H9 (cell line): ENCODE measurements at places on chromosomes 11 and 22. TPM values are rescaled to one million over a fixed set of nuclear protein-coding genes. Genes with fewer than 3 reads are reported as not detected.

DNA sequence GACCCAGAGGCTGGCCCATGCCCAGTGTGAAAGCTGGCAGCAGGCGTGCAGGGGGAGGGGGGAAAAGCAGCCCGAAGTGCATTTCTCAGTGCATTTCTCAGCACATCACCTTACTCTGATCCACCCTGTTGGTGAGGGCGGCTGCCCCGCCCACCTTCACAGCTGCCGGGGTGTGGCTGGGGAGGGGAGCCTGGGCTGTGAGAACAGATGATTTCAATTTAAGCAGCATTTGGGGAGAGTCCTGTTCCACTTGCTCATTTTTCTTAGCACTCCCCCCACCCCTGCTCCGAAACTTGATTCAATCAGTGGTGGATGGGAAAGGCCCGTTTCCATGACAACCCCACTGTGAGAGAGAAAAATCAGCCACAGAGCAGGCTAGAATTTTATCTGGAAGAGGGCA lies 84.8 kb downstream of the SNX19 start:
- DNase-seq: no peak

DNA sequence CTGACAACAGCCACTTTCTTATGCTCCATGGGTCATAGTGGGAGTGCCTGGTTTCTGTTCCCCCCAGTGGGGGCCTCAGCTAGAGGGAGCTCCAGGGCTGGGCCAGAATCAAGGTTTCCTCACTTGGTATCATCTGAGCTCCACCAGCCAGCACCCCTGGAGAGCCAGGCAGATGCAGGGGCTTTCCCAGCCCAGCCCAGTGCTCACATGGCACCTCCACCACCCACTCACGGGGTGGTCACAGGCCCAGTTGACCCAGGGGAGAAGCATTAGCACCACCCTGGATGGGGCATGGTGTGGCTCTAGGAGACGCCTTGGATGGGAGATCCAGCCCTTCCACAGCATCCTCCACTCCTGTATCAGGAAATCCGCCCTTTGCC lies 24.1 kb upstream of the WNT7B start:
- no peak for DNase-seq

DNA sequence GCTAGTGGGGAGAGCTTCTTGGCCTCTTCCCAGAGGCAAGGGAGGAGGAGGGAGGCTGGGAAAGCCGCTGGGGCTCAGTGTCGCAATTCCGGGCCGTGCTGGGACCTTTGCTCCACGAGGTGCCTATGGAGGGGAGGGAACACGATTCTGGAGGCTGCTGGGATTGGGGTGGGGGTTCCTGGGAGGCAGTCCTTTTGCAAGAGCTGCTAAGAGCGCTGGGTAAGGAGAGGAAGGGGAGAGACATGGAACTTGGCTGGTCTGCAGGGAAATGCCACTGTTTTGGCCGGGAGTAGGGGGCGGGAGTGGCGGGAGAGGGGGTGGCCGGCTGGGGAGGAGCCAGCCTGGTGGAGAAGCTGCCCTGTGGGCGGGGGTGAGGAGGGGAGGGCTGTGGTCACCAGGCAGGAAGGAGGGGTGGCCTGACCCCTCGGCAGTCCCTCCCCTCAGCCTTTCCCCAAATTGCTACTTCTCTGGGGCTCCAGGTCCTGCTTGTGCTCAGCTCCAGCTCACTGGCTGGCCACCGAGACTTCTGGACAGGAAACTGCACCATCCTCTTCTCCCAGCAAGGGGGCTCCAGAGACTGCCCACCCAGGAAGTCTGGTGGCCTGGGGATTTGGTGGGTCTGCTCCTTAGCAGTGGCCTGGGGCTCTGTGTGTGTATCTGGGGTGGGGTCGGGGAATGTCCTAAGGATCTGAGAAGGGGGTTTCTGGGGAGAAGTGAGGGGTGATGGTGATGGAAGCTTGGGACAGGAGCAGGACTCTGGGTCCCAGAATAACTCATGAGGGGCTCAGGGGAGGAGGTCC lies at the start of gene NR1H3:
NR1H3 (plus strand) TSS at position 480 of the 800 bp plus-strand sequence. CDS start 1,221 bp downstream, outside the sequence.
- peak; percentile 92 for DNase-seq

- DNase-seq: peak; percentile 60
Measured at GRCh38 chr22:18968011-18968749, 32.1 kb upstream of the PRODH start.

GRCh38 chr22:19820880-19821522 lies 33.7 kb downstream of the GNB1L start:
- DNase-seq: peak; percentile 39

GRCh38 chr22:30856741-30857502 lies 111.7 kb downstream of the MORC2 start:
- no peak for DNase-seq

DNA sequence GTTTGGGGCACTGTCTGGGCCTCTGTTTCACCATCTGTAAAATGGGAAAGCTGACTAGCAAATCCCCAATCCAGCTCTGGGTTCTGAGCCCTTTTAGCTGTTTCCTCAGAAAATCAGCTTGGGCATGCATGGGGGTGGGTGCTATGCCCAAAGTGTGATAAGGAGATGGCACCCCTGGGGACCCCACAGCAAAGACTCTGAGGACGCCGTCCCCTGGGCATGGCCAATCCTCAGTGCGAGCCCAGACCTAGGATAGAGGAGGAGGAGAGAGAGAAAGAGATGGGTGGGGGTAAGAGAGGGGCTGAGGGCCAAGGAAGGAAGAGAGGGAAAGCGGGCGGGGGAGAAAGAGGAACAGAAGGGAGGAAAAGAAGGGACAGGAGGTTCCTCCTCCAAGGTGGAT lies 31.8 kb downstream of the TPBGL start:
- DNase-seq: no peak

GRCh38 chr22:46030231-46030880 lies 53.4 kb upstream of the WNT7B start:
- DNase-seq: no peak

- DNase-seq: no peak
Measured at GRCh38 chr11:102719620-102720277, 5.0 kb downstream of the MMP8 start.

DNA sequence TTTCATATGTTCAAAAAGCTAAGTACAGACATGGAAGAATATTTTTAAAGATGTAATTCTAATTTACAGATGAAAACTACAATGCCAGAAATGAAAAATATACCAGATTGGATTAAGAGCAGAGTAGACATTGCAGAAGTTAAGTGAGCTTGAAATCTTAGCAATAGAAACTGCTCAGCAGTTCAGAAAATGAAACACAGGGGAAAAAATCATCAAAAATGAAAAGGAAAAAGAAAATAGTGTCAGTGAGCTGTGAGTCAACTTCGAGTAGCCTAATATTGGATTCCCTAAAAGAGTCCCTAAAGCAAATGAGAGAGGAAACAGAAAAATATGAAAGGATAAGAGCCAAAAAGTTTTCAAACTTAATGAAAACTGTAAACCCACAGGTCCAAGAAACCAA lies 25.8 kb upstream of the IL10RA start:
- DNase-seq: no peak

DNA sequence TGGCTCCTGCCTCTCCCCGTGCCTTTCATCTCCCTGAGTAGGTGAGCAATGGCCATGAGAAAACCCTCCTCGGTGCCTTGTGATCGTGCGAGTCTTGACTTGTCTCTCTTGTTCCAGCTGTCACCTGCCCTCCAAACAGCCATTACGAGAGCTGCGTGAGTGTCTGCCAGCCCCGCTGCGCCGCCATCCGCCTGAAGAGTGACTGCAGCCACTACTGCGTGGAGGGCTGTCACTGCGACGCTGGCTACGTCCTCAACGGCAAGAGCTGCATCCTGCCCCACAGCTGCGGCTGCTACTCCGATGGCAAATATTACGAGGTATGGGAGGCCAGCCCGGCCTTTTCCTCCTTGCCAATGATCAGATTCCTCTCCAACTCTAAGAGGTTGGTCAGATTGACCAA lies 51.7 kb downstream of the TECTA start:
- DNase-seq: no peak

DNA sequence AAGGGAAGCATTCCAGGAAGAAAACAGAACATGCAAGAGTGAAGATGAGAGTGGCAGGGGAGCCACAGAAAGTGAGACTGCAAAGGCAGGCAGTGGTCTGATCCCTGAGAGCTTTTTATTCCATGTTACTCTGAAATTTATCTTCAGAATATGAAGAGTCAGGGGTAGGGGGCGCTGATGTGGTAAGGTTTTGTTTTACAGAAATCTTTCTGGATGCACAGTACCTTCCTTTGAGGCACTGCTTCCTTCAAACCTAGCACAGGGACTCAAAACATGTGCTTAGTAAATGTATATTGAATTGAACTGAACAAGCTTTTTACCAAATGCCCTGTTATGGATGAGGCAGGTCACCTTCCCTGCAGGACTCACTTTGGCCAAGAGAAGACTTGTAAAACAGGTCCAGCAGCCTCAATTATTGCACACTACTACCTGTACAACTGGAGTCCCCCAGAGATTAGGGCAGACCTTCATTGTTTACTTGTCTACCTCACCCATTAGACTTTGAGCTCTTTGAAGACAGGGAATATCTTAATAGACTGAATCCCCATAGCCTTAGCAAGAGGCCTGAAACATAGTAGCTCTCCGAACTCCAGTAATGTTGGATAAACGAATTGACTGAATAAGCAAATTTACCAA lies 2.2 kb downstream of the PAK1 start:
- DNase-seq: no peak

- DNase-seq: no peak
Measured at GRCh38 chr11:95545116-95545875, 244.3 kb downstream of the FAM76B start.

GRCh38 chr22:49956418-49956770 lies 4.2 kb upstream of the PIM3 start:
- DNase-seq: no peak

- no peak for DNase-seq
Measured at GRCh38 chr11:112334381-112334780, 73.7 kb upstream of the PLET1 start.

Gene CECR2
- 145 and 154 TPM in 2 replicates for total RNA-seq

Gene MYEOV
- 0.15 and 0.22 TPM in 2 replicates for total RNA-seq

Gene SLC22A12
- total RNA-seq: not detected in 2 replicates

Gene CNIH2
- total RNA-seq: 11.8 and 12.0 TPM in 2 replicates

Gene MOV10L1
- total RNA-seq: not detected in 2 replicates

Gene HEPACAM
- not detected in 2 replicates for total RNA-seq

Gene SLC25A18
- total RNA-seq: 2.3 and 3.0 TPM in 2 replicates

Gene CDC42EP2
- total RNA-seq: 10.9 and 11.9 TPM in 2 replicates

Gene YPEL1
- 5.4 and 8.1 TPM in 2 replicates for total RNA-seq

Gene EHF
- not detected in 2 replicates for total RNA-seq

Gene HTR3A
- 3.5 and 4.1 TPM in 2 replicates for total RNA-seq

Gene SLC36A4
- total RNA-seq: 30.0 and 33.3 TPM in 2 replicates

Gene TRIM66
- total RNA-seq: 2.0 and 2.1 TPM in 2 replicates
